HEK293T (cell line): ENCODE measurements at places on chromosomes 6 and 20.

- no peak for DNase-seq
Measured at GRCh38 chr6:129342796-129343195, 367.2 kb downstream of the ARHGAP18 start.

DNA sequence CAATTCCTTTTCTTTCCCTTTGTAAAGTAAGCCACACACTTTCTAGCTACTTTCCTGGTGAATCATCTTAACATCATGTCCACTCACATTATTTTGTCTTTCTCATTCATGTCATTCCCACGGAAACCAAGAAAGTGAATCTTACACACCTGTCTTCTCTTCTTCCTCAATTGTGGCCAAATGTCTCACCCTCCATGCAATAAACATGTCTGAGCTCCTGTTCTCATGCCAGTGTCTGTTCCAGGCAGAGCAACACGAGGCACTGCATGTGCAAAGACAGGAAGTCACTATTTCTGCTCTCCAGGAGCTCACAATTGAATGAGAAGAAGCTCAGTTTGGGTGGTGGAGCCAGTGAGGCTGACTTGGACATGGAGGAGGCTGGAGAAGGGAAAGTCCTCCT is 29.0 kb upstream of the TMEM244 start:
- no peak for DNase-seq

DNA sequence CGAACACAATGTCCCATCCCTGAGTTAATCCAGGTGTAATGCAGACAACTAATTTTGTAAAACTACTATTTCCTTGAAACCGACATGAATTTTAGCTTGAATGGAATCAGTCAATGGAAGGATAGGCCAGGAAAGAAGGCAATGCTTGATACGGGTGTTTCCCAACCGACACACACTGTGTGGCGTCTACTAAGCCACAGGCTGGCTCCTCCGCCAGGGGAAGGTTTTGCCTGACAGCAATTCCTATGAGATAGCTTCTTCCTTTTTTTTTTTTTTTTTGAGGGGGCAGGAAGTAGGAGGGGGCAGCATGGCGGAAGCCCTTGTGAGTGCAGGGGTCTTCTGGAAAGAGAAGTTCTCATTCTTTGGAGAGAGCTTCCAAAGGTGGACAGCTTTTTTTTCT is 12.0 kb upstream of the LAMA4 start:
- no peak for DNase-seq

- no peak for DNase-seq
Measured at GRCh38 chr6:70957284-70957617, 391 bp upstream of the B3GAT2 start.

DNA sequence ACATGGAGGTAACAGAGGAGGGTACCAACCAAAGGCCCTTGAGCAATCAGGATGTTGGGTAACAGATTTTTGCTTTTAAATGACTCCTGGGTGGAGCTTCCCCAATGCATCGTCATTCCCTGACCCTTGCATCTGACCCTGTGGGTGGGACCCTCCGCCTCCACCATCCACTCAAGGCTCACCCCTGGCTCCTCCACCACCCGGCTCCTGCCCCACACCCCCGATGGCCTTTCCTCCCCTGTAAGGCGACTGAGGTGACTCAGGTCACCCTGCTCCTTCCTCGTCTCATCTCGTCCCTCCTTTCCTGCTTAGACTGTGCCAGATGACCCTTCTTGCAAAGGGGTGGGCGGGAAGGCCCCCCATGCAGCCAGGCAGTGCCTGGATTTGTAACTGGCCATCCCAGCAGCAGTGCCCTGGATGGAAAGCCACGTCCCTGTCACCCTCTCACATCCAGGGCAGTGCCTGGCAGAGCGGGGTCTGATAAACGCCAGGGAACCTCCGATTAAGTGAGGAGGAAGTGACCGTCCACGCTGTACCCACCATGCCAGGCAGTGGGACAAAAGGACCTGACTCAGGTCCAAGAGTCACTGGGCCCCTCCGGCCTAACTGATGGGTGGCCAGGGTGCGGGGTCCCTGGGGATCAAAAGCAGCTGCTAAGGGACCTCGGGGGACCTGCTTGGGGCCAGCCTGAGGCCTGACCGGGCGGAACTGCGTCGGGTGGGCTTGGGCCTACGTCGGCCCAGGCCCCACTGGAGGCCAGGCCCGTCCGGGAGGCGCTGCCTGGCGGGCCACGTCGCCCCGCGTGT is 624 bp upstream of the NPEPL1 start:
- no peak for DNase-seq

DNA sequence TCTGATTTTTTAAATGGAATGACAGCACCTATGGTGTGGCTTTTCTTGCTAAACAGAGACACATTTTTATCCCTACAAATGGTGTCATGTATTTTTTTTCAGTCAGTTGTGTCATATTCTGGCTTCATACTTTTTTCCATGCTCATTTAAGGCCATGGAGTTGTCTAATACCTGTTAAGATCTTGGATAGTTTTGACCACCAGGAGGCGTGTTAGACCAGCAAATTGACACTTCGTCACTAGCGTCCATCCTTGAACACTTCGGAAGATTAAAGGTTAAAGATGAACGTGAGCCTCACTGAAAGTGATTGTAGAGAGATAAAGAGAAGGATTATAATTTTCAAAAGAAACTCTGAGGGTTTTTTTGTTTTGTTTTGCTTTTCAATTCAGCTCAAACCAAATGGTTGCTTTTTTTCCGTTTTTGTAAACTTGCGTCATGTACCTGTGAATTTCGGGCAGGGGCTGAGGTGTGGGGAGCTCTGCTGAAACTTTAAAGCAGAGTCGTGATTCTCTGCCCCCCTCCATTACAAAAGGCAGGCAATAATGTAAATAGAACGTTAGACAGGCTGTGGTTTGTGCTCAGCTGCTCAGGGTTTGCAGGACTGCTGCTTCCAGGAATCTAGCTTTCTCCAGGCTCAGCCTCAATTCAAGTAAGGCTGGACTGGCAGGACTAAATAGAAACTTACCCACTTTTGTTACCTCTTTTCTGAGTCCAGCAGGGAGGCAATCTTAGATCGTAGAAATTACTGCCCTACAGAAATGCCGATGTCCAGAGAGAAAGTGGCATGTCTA is 245.1 kb downstream of the FOXA2 start:
- peak; percentile 32 for DNase-seq

- DNase-seq: no peak
Measured at GRCh38 chr20:8242066-8242465, 110.0 kb downstream of the PLCB1 start.

DNA sequence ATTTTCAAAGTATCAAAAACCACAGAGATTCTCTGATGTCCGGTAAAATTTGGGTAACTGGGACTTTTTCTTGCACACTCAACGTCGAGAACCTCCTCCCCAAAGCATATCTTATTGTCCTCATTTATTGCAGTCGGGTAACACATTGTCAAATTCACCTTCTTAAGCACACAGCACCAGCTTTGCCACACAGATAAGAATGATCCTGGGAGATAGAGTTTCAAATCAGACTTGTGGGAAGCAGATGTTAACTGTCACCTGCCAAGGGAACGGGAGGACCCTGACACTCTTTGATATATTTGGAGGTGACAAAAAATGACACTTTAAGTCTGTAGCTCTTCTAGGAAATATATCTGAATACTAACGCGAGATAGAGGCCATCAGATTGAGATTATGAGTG is 282.1 kb upstream of the BMP2 start:
- no peak for DNase-seq

DNA sequence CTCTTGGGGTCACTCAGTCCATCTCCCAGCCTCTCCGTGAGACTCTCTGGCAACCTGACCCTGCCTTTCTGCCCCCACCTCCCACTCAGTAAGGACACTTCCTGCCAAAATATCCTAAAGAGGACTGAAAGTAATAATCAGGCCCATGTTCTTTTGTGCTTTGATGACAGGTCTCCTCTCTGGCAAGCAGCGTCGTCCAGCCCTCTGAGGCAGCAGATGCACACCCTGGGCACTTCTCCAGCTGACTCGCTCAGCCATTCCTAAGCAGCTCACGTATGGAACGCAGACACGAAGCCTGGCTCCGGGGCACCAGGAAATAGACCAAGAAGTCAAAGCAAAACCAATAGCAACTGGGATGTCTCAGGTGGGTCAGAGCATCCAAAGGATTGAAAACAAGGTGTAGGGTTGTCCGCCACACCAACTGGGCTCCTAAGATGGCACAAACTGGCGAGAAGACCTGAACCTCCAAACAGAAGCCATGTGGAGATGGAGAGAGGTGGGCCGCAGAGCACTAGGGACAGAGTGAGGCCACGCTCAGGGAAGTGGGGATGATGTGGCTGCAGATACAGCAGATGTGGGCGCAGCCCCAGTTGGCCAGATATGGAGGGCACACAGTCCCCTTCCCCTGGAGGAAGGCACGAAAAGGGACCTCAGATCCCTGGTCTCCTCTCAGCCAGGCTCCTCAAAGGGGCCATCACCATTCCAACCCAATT is 99.3 kb downstream of the PRND start:
- DNase-seq: no peak

DNA sequence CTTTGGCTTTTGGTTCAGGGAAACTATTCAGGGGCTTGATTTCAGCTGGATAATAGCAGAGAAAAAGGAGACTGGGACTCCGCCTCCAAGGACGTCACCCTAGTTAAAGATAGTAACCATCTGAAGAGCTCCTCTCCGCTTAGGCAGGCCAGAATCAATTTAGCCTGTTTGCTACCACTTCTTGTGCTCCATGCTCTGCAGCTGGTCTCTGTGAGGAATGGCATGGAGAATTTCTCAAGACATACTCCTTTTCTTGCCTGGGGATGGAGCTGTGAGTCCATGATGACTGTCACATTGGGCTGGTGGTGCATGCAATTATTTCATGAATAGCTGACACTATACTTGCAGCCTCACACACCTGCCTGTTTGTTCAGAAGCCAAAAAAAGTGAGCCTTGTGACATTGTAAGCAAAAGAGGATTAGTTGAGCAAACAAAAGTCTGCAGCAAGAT is 61.4 kb downstream of the TXLNB start:
- DNase-seq: no peak

GRCh38 chr20:60242836-60243505 is 284.7 kb downstream of the CDH26 start:
- DNase-seq: no peak

DNA sequence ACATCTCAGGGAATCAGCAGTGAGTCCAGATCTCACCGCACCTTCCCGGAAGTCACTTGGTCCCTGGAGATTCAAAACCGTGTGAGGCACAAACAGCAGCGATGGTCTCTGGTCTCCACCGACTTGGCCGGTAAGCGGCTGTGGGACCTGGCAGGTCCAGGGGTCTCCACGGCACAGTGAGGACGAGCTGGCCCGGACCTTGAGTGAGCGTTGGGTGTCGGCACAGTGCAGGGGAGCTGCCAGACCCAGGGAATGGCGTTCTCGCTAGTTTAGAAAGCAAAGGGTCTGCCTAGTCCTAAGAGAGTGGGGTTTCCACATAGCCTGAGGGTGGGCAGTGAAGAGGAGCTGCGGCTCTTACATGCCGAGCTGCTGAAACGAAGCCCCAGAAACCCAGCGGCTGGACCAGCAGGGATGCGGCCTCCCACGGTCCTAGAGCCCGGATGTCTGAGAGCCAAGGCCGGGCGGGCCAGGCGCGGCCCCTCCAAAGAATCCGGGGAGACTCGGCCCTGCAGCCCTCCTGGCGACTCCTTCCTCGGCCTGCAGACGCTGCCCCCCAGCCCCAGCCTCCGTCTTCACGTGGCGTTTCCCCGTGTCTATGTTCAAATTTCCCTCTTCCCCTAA is 185.0 kb downstream of the ERMARD start:
- DNase-seq: no peak

DNA sequence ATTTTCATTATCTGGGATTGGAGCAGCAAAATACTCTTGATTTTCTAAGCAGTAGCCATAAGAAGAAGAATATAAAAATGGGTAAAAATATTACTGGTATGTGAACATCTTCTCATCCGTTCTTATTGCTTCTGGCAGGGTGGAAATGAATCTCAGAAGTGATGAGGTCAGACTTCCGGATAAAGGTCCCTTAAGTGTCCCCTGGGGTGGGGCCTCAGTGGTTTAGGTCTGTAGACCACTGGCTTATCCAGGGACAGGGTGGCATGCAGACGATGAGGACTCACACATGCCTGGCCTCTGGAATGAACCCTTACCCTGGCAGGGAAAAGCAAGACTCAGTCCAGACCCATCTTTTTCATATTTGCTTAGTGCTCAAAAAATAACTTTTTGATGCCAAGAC is 143.3 kb downstream of the UST start:
- DNase-seq: no peak

DNA sequence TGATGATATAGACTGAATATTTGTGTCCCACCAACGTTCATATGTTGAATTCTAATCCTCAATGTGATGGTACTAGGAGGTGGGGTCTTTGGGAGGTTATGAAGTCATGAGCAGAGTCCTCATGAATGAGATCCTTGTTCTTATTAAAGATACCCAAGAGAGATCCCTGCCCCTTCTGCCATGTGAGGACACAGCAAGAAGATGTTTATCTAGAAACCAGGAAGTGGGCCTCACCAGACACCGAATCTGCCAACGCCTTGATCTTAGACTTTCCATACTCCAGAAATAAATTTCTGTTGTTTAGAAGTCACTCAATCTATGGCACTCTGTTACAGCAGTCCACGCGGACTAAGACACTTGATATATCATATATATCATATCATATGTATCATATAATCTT is 67.7 kb upstream of the GCM1 start:
- DNase-seq: no peak

- DNase-seq: no peak
Measured at GRCh38 chr6:2502096-2502997, 248.4 kb downstream of the MYLK4 start.

- DNase-seq: peak; percentile 60
Measured at GRCh38 chr20:56974499-56975250, 291.8 kb downstream of the BMP7 start.
